ENCODE measurements at places on chromosomes 16 and 17. TPM values are rescaled to one million over a fixed set of nuclear protein-coding genes. Genes with fewer than 3 reads are reported as not detected.

The PERCC1 gene
- not detected for total RNA-seq

The OTOP3 gene
- total RNA-seq: not detected

The TMEM88 gene
- not detected for total RNA-seq

The CACNG5 gene
- total RNA-seq: not detected

The OR2C1 gene
- total RNA-seq: not detected

The EVPL gene
- total RNA-seq: 0.58 TPM

The ARHGAP44 gene
- total RNA-seq: under 0.01 TPM

The SHBG gene
- total RNA-seq: not detected

The ZG16 gene
- not detected for total RNA-seq

The CD79B gene
- total RNA-seq: not detected

The CFAP119 gene
- 4.6 TPM for total RNA-seq

The GNAO1 gene
- not detected for total RNA-seq

The HDAC5 gene
- 28.0 TPM for total RNA-seq

The PSMD3 gene
- 226 TPM for total RNA-seq

The KCTD19 gene
- total RNA-seq: under 0.01 TPM

The C17orf78 gene
- not detected for total RNA-seq

The PPL gene
- total RNA-seq: 0.18 TPM

The IL17C gene
- total RNA-seq: 1.4 TPM

The CD300LG gene
- total RNA-seq: not detected

The SSTR5 gene
- not detected for total RNA-seq

The HBZ gene
- not detected for total RNA-seq

The MVP gene
- total RNA-seq: 367 TPM

The CCDC200 gene
- not detected for total RNA-seq

The LPO gene
- total RNA-seq: not detected

The ZNF771 gene
- total RNA-seq: 9.9 TPM

The PPM1E gene
- total RNA-seq: 0.18 TPM

The ZNF778 gene
- 5.8 TPM for total RNA-seq

The OTOA gene
- not detected for total RNA-seq

The VTN gene
- total RNA-seq: 0.29 TPM

The CLDN7 gene
- 60.3 TPM for total RNA-seq

The TEKT1 gene
- total RNA-seq: not detected

The UQCRC2 gene
- total RNA-seq: 164 TPM

The KRT15 gene
- 13.8 TPM for total RNA-seq

The SYNGR3 gene
- total RNA-seq: 1.1 TPM

The CCL16 gene
- total RNA-seq: not detected

The KRT40 gene
- total RNA-seq: not detected

The HYDIN gene
- not detected for total RNA-seq

The ACAP1 gene
- total RNA-seq: 2.3 TPM

The TRAPPC2L gene
- 56.4 TPM for total RNA-seq

The KRTAP3-1 gene
- not detected for total RNA-seq

The SLC39A11 gene
- total RNA-seq: 26.9 TPM

The LYRM1 gene
- 75.2 TPM for total RNA-seq

The CDYL2 gene
- total RNA-seq: 5.8 TPM

The NECAB2 gene
- 0.86 TPM for total RNA-seq

The NEUROD2 gene
- not detected for total RNA-seq

Data from myometrial cell (primary cell).